ENCODE measurements at places on chromosomes 2 and 18. TPM values are rescaled to one million over a fixed set of nuclear protein-coding genes. Genes with fewer than 3 reads are reported as not detected.

SCG2 gene
- not detected for polyA plus RNA-seq

HAAO gene
- 15.0 TPM for polyA plus RNA-seq

CELF4 gene
- polyA plus RNA-seq = not detected

GRHL1 gene
- not detected for polyA plus RNA-seq

EFHD1 gene
- polyA plus RNA-seq = not detected

DSG1 gene
- polyA plus RNA-seq = not detected

DNA sequence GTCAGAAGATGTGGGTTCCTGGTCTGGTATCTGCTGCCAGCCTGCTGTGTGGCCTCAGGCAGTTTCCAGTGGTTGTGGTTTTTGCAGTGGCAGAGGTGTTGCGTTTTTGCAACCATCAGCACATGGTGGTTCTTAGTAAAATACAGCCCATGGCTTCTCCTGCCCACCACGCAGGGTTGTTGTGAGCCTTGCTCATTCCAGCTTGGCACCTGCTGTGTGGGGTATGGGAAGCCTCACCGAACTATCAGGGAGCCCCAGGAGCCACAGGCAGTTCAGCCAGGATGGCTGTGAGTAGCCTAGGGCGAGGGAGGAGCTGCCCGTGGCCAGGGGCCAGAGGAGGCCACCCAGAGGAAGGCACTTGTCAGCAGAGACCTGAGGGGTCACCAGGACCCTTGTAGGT lies 9.8 kb downstream of the ARID5A start:
- DNase-seq = no peak
- no peaks in the 10 kb centered on the region for H3K27me3 ChIP-seq
- peaks cover 39% of the 10 kb centered on the region for H3K36me3 ChIP-seq
- H3K4me3 ChIP-seq = no peak overlapping the region

- no peaks in the 10 kb centered on the region for H3K4me1 ChIP-seq
- no peaks in the 10 kb centered on the region for H3K36me3 ChIP-seq
- DNase-seq = no peak
- no peak overlapping the region for H3K4me3 ChIP-seq
Measured at GRCh38 chr2:205836477-205837221, 154.3 kb downstream of the NRP2 start.

GRCh38 chr2:220555961-220556630 lies 928.7 kb downstream of the SLC4A3 start:
- no peak overlapping the region for H3K27ac ChIP-seq
- no peak overlapping the region for H3K4me3 ChIP-seq
- no peaks in the 10 kb centered on the region for H3K36me3 ChIP-seq
- no peaks in the 10 kb centered on the region for H3K27me3 ChIP-seq
- DNase-seq = no peak
- no peaks in the 10 kb centered on the region for H3K4me1 ChIP-seq

- no peak for DNase-seq
- no peaks in the 10 kb centered on the region for H3K36me3 ChIP-seq
- no peaks in the 10 kb centered on the region for H3K4me1 ChIP-seq
- H3K4me3 ChIP-seq = no peak overlapping the region
- H3K27me3 ChIP-seq = no peaks in the 10 kb centered on the region
Measured at GRCh38 chr2:47501374-47502200, 98.6 kb downstream of the MSH2 start.

GRCh38 chr18:13608791-13609532 lies 117.4 kb downstream of the FAM210A start:
- H3K4me3 ChIP-seq = no peak overlapping the region
- DNase-seq = peak; percentile 75
- peaks cover 33% of the 10 kb centered on the region for H3K4me1 ChIP-seq
- no peak overlapping the region for H3K27ac ChIP-seq

GRCh38 chr2:137963535-137964065 lies 673 bp upstream of the HNMT start:
- peak overlapping the region; percentile 88 for H3K4me3 ChIP-seq
- no peaks in the 10 kb centered on the region for H3K27me3 ChIP-seq
- no peak for DNase-seq
- H3K4me1 ChIP-seq = peaks cover 82% of the 10 kb centered on the region

- H3K4me3 ChIP-seq = no peak overlapping the region
- H3K27ac ChIP-seq = no peak overlapping the region
- H3K27me3 ChIP-seq = no peaks in the 10 kb centered on the region
- DNase-seq = peak; percentile 13
- H3K36me3 ChIP-seq = peaks cover 75% of the 10 kb centered on the region
- no peaks in the 10 kb centered on the region for H3K4me1 ChIP-seq
Measured at GRCh38 chr2:101832114-101832513, 134.6 kb downstream of the MAP4K4 start.

DNA sequence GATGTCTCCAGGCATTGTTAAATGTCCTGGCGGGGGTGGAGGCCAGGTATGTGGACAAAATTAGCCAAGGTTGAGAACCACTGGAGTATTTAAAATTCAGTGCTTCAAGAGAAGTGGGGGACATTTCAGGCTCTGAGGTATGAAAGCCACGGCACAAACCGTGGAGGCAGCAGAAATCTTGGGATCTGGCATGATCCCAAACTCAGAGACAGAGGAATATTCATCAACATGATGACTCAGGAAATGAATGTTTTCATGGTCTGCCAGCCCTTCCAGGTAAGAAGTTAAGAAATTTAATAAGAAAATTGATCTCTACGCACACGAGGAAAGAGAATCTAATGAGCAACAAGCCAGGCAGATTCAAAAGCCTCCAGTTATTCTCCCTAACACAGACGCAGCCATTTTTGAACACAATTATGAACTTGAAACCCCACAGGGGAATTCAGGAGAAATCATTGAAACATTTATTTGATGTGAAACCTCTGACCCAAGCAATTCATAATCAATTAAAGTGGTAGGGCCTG lies 11.3 kb upstream of the GRP start:
- H3K27ac ChIP-seq = no peak overlapping the region
- DNase-seq = no peak
- no peaks in the 10 kb centered on the region for H3K4me1 ChIP-seq
- no peaks in the 10 kb centered on the region for H3K36me3 ChIP-seq

DNA sequence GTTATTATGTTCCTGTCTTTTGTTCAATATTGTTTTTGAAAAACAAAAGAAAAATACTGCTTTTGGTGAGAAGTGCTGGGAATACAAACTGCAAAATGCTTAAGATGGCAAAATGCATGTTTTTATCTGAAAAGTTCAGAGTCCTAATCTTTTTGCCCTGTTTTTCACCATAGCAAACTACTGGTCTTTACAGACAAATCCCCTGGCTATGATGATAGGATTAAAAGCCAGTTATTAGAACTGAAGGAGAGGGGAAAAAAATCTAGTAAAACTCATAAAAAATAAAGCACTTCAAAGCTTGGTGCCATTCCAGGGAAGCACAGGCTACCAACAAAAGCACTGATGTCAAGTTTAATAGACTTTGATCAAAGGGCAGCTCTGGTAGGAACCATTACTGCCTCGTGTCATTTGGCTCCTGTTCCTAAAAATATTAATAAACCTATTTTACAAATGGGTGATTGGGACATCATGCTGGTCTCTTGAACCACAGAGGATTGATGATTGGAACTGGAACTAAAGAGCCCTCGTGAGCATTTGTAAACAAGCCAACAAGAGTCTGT lies 194.7 kb downstream of the RAB3GAP1 start:
- H3K27ac ChIP-seq = no peak overlapping the region
- no peaks in the 10 kb centered on the region for H3K4me1 ChIP-seq
- no peak overlapping the region for H3K4me3 ChIP-seq
- no peaks in the 10 kb centered on the region for H3K27me3 ChIP-seq

DNA sequence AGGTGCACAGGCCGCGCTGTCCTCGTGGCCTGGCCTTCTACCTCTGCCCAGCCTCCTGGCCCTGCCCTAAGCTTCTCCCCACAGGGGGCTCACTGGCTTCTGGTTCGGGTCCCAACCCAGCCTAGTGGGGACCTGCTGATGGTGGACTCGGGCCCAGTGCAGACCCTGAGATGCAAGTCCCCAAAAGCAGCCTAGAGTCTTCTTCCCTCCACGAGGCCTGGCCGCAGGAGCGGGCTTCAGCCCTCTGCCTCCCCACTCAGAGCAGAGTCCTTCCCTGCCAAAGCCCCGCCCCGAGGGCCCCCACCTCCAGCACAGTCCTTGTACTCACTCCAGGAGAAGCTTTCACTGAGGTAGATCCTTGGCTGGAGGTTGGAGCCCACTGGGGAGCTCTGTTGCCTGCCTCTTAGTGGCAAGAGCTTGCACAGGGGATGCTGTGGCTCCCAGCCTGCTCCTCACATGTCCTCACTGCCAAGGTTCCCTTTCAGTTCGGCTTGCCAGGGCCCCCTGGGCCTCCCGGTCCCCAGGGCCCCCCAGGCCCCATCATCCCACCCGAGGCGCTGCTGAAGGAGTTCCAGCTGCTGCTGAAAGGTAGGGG lies 3.6 kb downstream of the ERFE start:
- H3K4me1 ChIP-seq = peaks cover 8% of the 10 kb centered on the region
- H3K27me3 ChIP-seq = peaks cover 59% of the 10 kb centered on the region
- H3K4me3 ChIP-seq = no peak overlapping the region
- no peaks in the 10 kb centered on the region for H3K36me3 ChIP-seq

DNA sequence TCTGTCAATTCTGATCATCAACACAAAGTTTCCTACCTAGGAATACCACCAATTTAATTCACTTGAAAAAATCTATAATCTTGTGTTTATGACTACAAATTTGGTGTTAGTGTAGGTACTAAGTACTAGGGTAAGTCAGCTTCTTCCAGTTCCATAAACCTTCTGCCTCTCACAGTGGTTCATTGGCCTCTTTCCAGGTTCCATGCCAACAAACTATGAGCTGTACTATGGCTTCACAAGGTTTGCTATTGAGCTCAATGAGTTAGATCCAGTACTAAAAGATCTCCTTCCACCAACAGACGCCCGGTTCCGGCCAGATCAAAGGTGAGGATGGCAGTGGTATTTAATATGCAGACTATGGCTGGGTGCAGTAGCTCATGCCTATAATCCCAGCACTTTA lies 58.8 kb downstream of the PRKRA start:
- H3K36me3 ChIP-seq = no peaks in the 10 kb centered on the region
- H3K27ac ChIP-seq = no peak overlapping the region
- H3K4me3 ChIP-seq = no peak overlapping the region
- no peaks in the 10 kb centered on the region for H3K27me3 ChIP-seq
- H3K4me1 ChIP-seq = no peaks in the 10 kb centered on the region

- no peak for DNase-seq
- peaks cover 26% of the 10 kb centered on the region for H3K4me1 ChIP-seq
Measured at GRCh38 chr2:101344137-101344536, 35.6 kb upstream of the RNF149 start.

DNA sequence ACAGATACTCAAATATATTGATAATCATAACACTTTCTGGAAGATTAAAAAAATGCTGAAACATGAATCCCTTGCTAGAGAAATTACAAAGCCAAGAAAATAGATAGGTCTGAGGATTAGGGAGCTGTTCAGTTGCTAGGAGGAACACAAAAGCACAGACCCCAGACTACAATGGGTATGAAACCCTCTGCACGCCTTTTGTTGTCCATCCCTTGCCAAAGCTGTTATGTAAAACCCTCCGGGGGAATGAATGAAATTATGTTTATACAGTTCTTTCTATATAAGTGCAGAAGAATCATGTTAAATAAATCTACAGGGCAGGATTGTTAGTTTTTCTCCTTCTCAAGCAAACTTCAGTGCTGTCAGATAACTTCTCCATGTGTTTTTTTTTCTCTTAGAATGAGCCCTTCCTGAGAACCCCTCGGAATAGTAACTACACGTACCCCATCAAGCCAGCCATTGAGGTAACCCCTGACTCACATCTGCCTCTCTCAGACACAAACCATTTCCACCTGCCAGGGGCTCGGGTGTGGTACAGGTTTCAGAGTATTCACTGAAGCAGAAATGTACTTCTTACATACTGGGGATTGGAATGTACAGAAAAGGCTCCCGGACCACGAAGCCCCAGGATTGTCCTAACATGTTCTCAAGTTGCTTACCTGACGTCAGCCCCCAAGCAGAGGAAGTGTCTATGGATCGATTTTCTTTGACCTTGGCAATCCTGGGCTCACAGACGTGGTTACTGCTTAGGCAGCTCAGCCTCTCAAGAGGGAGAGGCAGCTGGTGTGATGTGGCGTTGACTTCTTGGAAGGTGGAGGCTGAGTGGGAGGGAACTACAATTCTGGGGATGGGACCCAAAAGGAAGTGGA lies 118.0 kb downstream of the PLB1 start:
- DNase-seq = no peak
- no peaks in the 10 kb centered on the region for H3K27me3 ChIP-seq
- no peaks in the 10 kb centered on the region for H3K4me1 ChIP-seq
- no peak overlapping the region for H3K4me3 ChIP-seq

DNA sequence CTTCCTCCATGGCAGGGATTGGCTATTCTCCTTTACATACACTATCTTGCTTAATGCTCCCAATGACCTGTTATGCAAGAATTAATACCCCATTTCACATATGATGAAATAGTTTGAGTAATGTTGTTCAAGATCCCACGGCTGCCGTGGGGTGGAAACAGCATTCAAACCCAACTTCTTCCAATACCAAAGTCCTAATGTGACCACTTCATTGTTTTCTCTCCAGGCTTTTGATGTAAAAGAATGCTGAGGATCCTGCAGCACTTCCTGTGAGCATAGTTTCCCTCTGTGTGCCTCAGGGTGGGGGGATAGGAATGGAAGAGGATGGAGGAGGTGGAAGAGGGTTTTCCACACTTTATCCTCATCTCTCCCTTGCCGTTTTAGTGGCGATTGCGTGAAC lies 199.4 kb downstream of the IRS1 start:
- H3K36me3 ChIP-seq = no peaks in the 10 kb centered on the region
- no peak overlapping the region for H3K4me3 ChIP-seq
- H3K27ac ChIP-seq = no peak overlapping the region
- no peak for DNase-seq
- no peaks in the 10 kb centered on the region for H3K4me1 ChIP-seq

DNA sequence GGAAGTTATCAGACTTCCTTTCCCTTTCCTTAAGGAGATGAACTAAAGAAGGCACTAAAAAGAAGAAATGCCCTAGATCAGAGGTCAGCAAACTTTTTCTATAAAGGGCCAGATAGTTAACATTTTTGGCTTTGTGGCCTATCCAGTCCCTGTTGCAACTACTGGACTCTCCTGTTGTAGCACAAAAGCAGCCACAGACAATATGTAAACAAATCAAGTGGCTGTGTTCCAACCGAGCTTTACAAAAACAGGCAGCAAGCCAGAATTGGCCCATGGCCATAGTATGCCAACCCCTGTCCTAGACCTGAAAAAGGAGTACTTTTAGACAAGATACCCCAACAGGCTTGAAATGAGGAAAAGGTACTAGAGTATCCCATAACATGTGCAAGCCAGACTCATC lies 10.9 kb downstream of the NHEJ1 start:
- no peak overlapping the region for H3K4me3 ChIP-seq
- no peak for DNase-seq
- H3K27ac ChIP-seq = no peak overlapping the region
- peaks cover 83% of the 10 kb centered on the region for H3K36me3 ChIP-seq
- H3K27me3 ChIP-seq = no peaks in the 10 kb centered on the region

- H3K27ac ChIP-seq = no peak overlapping the region
Measured at GRCh38 chr18:37429791-37430190, 135.8 kb downstream of the CELF4 start.

- no peak overlapping the region for H3K27ac ChIP-seq
- no peaks in the 10 kb centered on the region for H3K36me3 ChIP-seq
- DNase-seq = no peak
Measured at GRCh38 chr18:75162467-75162866, 46.5 kb downstream of the PTGR3 start.

All from CD14-positive monocyte (primary cell).